Islet precursor cell (in vitro differentiated cells): ENCODE measurements at places on chromosomes 4 and X.

DNA sequence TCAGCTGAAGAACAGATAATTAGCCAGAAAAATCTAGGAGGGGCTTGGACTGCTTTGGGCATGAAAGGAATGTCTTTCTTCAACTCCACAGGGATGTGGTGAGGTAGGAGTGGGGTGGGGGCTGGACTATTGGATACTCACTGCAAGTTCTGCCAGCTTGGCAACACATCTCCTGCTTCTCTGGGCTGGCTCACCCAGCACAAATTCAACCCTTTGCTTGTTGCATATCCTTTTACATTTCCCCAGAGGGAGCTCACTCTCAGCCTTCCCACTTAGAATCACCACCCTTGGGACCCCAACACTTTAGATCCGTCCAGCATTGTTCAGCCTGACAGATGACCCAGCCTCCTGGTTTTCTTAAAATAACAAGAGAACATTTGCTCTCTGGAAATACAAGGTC is 120.6 kb downstream of the KDR start:
- peak; percentile 71 for DNase-seq

GRCh38 chrX:13076176-13076961 is 31.9 kb upstream of the FAM9C start:
- no peak for DNase-seq

DNA sequence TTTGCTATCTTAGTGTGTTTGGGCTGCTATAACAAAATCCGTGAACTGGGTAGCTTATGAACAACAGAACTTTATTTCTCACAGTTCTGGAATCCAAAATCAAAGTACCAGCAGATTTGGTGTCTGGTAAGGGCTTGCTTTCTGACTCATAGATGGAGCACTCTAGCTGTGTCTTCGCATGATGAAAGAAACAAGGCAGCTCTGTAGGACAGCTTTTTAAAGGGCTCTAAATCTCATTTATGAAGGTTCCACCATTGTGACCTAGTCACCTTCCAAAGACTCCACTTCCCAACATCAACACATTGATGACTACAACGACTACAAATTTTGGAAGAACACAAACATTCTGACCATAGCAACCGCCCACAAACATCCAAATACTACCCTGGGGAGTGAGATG is 158.6 kb upstream of the LCORL start:
- peak; percentile 53 for DNase-seq

DNA sequence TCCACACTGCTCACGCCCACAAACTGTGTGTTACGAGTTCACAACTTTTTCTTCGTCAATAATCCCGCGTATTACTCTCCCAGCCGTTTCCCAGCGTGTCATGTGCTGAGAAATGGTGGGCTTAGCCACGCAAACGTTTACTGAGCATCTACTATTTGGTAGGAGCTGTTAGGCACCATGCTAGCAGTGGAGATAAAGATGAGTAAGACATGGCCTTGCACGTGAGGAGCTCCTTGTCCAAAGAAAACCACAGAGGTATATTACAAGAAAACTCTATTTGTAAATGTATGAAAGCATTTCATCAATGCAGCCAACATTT is 821 bp upstream of the TMEM128 start:
- no peak for DNase-seq

DNA sequence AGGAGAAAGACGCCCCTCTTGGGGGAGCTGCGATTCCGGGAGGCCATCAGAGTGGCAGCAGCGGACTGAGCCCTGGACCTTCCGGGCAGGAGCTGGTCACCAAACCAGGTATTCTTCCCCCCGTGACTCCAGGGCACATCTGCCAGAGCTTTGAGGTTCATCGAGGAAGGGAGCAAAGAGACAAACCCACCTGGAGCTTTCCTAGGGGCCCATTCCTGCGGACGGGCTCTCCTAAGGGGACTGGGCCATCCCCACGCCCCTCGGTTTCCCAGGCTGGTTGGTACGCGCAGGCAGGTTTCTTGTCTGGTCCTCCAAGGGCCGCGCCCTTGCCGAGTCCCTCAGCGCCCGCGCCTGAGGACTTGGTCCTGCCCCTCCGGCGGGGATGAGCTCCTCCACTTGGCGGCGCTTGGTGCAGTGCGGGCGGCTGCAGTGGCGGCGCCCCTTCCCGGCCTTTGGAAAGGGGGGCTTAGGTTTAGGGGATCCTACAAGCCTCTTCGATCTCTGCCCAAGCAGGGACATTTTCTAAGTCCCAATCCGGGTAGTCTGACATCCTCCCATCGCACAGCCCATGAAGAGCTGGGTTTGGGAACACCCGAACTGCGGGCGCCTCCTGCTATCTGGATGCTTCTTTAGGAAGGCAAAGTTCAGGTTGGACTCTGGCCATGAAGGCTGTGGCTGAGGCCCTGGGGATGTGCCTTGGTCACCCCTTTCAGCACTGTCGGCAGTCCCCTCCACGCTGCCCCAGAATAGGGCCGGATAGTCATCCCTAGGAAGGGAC is 538 bp downstream of the STBD1 start:
- DNase-seq = peak; percentile 88

GRCh38 chr4:110869862-110870572 is 247.1 kb upstream of the PITX2 start:
- no peak for DNase-seq
